ENCODE measurements at places on chromosomes 12 and 14.

DNA sequence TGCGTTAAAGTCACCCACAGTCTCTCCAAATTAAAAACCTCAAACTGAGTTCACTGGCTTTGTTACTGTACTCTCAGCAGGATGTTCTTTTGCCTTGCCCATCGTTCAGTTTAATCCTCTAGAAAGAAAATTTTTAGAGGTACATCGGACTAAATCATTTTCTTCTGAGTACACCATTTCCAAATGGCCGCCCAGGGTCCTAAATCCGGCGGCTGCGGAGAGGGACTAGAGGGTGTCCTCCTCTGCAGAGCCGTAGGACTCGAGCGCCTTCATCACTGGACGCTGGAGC is 1.4 kb downstream of the LIN7A start:
- no peak for DNase-seq

DNA sequence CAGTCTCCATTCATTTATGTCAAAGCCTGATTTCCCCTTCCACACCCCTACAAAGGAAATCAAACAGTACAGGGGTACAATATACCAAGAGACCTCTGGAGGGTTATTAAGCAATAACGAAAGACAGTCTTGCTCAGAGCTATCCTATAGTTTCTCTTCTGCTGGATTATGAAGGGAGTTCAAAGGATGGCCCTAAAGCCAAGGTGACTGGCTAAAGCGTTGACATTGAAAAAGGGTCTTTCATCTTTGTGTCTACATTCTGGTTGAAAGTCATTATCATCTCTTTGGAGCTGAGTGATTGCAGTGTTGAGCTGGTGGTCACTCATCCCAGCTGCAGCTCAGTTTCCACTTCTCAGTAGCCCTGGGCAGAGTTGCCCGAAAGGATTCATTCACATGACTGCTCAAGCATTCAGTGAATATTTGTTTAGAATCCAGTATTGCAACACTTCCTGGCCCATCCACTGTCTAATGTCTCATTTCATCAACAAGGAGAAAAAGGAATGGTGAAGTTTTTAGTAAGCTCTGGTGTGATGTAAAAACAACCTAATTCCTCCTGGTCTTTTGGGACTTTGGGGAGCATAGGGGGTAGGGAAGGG is 19.2 kb upstream of the TBX5 start:
- no peak for DNase-seq

DNA sequence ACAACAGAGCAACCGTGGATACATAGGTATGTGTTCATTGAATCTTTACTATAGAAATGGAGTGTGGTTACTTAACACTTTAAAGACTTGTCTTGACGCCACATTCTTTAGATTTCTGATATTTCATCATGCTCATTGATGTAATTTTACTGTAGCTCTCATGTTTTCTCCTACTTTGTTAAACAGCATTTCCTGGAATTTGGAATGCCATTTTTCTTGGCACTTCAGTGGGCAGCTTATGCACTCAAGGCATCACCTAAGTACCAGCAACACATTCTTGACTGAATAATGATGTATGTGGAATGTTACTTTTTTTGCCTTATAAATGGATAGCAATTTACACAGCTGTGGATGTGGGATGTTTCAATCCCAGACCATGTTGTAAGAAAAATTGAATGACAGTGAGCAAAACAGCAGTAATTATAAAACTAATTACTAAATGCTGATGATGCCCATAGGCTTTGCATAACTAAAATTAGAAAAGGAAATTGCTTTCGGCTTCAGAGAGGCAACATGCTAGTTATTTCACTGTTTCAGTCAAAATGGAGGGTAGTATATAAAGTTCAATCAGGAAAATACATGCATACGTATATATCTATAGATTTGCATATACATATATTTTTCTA is 298.5 kb downstream of the NPAS3 start:
- DNase-seq = no peak

DNA sequence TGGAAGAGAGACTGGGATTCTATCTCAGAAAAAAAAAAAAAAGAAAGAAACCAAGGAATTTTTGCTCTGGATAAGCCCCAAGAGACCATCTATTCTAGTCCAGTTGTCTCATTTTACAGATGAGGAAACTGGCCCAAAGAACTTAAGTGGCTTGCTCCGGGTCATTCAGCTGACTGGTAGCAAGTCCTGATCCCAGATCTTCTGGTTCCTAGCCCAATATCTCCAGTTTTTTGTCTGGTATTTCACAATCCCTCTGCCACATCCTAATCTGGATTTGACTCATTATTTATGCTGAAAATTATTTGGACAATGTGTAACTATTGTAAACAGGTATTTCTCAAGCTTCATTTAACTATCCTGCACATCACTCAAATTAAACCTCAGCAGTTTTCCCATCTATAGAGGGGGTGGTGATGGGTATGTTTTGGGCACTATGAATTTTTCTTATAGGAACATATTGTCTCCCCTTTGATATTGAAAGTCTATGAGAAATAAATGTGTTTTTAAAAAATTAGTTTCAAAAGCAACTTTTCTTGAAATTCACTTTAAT is 43.4 kb downstream of the PPP2R5E start:
- DNase-seq = no peak

- DNase-seq = no peak
Measured at GRCh38 chr14:45891417-45892080, 638.5 kb upstream of the MIS18BP1 start.

DNA sequence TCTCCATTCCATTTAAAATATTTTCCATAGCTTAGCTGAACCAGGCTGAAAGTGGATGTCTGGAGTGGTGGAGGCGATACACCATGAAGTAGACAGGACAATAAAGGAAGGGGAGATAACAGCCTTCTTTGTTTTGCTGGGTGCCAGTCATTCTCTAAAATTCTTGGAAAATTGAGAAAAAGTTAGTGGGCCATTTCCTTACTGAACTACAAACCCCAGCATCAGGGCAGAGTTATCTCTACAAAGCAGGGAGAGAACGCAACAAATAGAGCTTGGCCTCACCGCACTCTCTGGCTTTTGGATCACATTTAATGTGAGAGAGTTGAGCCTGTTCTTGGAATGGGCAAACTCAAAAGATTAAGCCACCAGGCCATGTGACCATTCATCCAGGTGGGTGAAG is 41.2 kb upstream of the LRRC10 start:
- no peak for DNase-seq

DNA sequence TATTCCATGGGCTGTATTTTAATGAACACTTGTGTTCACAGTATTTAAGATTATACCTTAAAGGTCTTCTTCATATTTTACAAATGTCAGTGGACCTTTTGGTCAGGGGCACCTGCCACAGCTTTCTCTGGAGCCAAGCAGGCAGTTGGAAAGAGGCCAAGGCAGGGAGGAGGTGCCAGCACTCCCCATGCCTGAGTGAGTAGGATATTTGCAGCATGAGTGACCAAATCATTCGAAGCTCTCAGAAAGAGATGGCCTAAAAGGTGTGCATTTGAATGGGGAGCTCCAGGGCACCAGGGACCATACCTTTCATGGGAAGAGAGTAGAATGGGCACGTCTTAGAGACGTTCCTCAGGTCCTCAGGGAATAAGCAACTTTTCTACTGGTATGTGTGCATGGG is 121.6 kb downstream of the GPR135 start:
- no peak for DNase-seq

- DNase-seq = no peak
Measured at GRCh38 chr12:6044082-6044481, 80.4 kb downstream of the VWF start.

GRCh38 chr14:79638672-79639266 is 572.5 kb downstream of the DIO2 start:
- no peak for DNase-seq

GRCh38 chr12:98149270-98149669 is 366.1 kb upstream of the TMPO start:
- DNase-seq = no peak

GRCh38 chr12:66607147-66607546 is 71.7 kb downstream of the GRIP1 start:
- no peak for DNase-seq

- no peak for DNase-seq
Measured at GRCh38 chr12:69905801-69906200, 80.8 kb downstream of the MYRFL start.

- DNase-seq = no peak
Measured at GRCh38 chr14:104534036-104534435, 45.5 kb upstream of the C14orf180 start.

- DNase-seq = no peak
Measured at GRCh38 chr12:121697093-121697698, 15.4 kb upstream of the TMEM120B start.

DNA sequence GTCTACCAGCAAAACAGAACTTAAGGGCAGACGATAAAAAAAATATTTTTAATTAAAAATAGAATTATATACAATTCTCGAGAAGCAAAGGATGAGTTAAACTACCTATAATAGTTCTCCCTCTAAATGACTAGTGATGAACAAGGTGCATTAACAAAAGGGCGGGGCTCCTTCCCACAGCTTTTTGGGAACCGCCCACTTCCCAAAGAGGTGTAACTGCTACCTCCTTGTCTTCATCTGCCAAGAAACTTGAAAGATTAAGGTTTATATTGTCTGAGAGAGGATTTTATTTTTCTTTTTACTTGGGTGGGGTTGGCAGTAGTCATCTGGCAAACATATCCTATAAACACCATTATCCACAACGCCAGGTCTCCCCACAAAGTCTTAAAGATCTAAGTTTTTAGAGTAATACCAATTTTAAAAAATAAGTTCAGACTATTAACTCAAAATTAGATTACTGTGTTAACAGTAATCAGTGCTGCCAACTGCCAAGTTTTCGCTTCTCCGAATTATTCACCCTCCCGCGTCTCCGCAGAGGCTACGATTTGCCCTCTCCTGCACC is 938 bp downstream of the RALGAPA1 start:
- DNase-seq = no peak

GRCh38 chr12:62332598-62332997 is 72.4 kb downstream of the USP15 start:
- no peak for DNase-seq

- DNase-seq = no peak
Measured at GRCh38 chr12:123050331-123050831, 69.9 kb downstream of the ARL6IP4 start.

DNA sequence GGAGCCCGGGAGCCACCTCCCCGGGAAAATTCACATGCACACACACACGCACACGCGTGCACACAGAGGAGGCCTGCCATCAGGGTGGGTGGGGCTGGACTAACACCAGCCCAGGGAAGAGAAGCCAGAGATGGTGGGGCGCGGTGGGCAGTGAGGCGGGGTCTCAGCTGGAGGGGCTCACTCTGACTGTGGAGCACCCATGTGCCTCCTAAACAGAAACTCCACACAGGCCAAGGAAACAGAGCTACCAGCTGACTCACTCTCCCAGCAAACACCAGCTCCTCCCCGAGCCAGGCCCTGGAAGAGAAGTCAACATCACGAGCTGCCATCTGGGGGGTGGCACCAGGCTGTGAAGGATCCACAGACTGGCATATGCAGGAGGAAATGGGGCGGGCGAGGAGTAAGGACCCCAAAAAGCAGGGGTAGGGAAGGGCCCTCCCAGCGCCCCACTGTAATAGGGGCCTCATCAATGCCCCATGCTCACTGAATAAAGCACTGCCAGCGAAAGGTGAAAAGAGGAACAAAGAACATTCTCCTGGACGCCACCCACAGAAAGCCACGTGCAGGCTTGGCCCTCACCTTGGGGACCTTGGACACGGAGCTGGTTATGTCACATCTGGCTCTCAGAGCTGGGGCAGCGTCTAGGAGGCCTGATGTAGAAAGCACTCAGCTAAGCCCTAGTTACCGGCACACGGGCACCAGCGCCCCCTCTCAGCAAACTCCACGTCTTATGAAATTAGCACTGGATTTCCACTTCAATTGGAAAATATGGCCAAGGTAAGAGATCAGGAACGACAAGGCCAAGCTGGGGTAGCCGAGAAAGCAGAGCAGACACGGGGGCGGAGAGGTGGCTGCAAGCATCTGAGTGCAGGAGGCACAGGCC is 8.4 kb upstream of the INF2 start:
- DNase-seq = no peak

GRCh38 chr14:25400607-25401206 is 350.8 kb upstream of the STXBP6 start:
- no peak for DNase-seq

DNA sequence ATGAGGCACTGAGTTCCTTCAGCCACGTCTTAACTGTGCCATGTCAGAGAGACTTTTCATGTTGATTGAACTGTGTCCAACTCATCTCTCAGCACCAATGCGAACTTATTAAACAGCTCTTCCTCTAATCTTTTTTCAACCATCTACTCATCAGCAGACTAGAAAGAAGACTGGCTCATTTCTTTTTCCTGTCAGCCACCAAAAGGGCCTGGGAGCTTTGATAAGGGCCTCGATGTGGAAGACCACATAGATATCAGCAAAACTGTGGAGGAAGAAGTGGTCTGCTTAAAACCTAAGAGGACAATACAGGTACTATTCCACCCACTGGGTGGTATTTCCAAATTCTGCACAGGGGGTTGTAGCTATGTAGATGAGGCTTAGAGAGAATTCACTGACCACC is 3.6 kb upstream of the PLXNC1 start:
- DNase-seq = no peak

DNA sequence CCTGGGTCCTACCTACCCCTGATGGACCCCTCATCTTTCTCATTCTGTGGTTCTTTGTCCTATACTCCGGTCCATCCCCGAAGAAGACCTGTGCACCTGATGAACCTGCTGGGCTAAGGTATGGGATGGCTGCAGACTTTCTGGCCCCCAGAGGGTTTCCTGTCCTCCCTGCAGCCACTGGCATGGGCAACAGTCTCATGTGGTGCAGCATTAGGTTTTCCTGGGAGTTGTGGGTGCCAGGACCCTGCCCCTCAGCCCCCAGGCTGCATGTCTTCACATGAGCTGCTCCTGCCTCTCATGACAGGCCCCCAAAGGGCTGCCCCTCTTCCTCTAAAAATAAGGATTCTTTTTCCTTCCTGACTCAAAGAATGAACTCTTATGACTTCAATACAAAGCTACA is 72.3 kb upstream of the GPR68 start:
- no peak for DNase-seq

DNA sequence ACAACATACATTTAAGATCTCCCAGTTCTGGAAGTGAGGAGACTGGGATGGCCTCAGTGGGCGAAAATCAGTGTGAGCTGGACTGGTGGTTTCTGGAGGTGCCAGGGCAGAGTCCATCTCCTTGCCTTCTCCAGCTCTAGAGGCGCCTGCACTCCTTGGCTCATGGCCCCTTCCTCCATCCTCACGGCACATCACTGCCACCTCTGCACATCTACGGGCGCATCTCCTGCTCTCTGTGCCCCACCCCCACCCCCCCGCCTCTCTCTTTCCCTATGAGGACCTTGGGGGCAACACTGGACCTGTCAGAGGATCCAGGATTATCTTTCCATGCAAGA is 62.8 kb upstream of the DIO3 start:
- no peak for DNase-seq

- DNase-seq = no peak
Measured at GRCh38 chr12:109529691-109530640, 43.3 kb downstream of the MMAB start.

GRCh38 chr12:2934371-2934770 is 24.8 kb upstream of the TEAD4 start:
- DNase-seq = no peak

- no peak for DNase-seq
Measured at GRCh38 chr12:93164103-93164880, 213.4 kb upstream of the NUDT4 start.

GRCh38 chr14:51392416-51392815 is 152.4 kb downstream of the TMX1 start:
- no peak for DNase-seq

GRCh38 chr14:95318399-95319311 is 1.1 kb downstream of the CLMN start:
- DNase-seq = no peak

GRCh38 chr12:50404307-50404706 is 3.6 kb downstream of the LARP4 start:
- no peak for DNase-seq

GRCh38 chr14:63875311-63875710 is 22.5 kb downstream of the SYNE2 start:
- no peak for DNase-seq
